NCI-H1417 (cell line): ENCODE measurements at places on chromosomes 6 and 20.

DNA sequence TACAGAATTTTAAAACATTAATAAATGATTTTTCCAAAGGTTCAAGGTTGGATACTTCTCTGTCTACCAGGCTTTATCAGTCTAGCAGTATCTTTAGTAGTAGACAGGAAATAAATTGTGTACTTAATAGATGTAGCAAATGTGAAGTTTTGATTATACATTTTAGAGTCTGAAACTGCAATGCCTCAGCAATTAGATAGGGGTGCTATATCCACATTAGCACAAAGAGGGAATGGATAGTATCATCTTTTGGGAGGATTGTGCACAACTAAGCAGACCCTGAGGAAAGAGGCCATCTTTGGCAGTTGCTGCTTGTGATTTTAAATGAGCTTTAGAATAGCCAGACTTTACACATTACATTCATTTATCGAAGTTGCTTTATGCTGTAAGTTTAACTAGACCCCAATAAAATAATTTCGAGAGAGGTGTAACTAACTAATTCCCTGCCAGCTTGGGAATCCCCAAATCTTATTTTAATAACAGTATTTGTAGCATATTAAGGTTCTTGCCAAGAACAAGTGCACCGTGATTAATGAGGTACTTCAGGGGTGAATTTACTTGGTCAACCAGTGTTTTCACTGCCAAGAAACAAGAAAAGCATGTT, 2.8 kb downstream of the KCNQ5 start:
- DNase-seq: no peak

DNA sequence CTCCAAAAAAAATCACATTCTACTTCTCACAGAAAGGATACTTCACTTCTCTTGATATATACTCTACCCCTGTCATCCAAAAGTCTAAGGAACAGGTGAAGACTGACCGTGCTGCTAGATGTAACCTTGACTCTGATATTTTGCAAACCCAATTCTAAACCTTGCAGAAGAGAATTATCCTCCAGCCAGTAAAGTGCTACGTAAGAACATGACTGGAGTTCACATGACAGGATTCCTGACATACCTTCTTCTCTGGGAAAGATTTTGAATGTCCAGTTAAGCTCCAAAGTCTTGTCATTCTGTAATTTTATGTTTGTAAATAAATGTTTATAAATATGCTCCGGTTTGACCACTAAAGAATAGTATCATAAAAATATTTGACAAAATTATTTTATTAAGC, 35.8 kb downstream of the BTBD9 start:
- DNase-seq: no peak

- DNase-seq: no peak
Measured at GRCh38 chr6:141252828-141253608, 879.7 kb upstream of the GJE1 start.

DNA sequence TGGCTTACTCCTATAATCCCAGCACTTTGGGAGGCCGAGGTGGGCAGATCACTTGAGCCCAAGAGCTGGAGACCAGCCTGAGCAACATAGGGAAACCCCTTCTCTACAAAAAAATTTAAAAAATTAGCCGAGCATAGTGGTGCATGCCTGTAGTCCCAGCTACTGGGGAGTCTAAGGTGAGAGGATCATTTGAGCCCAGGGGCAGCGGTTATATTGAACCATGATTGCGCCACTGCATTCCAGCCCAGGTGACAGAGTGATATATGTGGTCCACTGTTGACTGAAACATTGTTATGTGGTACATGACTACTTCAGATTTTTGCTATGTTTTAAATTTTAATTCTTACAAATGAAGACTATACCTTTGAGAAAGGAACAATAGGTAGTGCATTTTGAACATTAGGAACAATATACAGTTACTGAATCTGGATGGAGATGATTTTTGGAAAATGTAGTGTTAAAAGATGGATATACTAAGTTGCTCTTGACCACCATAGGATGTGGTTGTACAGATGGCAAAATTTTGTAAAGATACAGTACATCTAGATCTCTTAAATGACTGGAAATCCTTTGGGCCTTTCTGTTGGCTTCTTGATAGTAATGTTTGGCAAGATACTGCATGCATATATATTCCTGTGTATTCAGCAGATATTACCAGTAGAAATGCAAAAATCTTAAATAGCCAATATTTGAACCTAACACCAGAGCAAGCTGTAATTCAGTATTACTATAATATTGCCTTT, 35.9 kb downstream of the MAPK14 start:
- no peak for DNase-seq

DNA sequence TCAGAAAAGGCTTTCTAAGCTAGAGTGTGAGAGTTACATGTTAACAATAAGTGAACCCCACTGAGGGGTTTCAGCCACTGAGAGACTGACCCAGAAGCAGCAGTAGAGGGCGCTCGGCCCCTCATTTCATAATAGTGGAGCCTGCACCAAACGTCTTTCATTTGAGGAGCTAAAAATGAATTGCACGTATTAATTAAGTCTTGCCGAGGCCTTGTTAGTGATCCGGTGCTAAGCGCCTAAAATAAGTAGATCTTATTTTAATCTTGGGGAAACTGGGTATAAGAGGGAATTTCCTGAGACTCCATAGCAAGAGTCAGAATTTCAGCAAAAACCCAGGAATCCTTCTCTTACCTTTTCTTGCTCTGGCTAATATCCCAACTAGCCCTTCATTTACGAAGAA, 209.7 kb downstream of the FARS2 start:
- peak; percentile 50 for DNase-seq

- DNase-seq: no peak
Measured at GRCh38 chr20:8385247-8385646, 253.2 kb downstream of the PLCB1 start.

- no peak for DNase-seq
Measured at GRCh38 chr6:14682812-14683211, 563.1 kb upstream of the JARID2 start.

DNA sequence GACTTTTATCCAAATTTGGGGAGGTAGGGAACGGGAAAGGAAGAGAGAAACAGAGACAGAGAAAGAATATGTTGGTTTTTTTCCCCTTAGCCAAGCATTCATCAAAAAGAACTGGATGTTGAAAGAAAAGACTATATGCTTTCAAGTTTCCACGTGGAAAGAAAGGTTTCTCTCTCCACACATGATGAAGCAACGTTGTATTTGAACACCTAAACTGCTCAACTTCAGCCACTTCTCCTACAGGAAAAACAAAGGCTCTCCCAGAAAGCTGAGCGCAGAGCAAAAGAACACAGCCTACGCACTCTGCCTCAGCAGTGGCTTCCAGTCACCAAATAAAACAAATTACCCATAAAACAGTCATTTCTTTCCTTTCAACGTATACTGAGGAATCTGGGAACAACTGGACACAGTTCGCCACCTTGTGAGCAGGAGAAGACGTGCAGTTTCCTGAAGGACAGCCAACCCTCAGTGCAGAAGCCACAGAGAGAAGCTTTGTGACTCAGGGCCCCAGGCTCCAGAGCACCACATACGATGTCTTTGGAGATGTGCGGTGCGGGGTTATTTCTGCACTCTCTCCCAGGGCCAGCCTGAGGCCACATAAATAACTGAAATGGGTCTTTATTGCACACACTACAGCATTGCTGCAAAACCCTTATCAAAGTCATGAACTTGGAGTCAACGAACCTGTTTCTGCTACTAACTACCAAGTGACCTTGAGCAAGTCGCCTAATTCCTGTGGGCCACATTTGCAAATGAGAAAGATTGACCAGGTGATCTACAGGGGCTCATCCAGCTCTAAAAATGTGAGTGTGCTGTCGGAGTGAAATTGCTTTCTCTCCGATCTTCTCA, 10.1 kb downstream of the IL17F start:
- peak; percentile 18 for DNase-seq

GRCh38 chr6:108742041-108742440, 106.2 kb upstream of the ARMC2 start:
- DNase-seq: no peak

DNA sequence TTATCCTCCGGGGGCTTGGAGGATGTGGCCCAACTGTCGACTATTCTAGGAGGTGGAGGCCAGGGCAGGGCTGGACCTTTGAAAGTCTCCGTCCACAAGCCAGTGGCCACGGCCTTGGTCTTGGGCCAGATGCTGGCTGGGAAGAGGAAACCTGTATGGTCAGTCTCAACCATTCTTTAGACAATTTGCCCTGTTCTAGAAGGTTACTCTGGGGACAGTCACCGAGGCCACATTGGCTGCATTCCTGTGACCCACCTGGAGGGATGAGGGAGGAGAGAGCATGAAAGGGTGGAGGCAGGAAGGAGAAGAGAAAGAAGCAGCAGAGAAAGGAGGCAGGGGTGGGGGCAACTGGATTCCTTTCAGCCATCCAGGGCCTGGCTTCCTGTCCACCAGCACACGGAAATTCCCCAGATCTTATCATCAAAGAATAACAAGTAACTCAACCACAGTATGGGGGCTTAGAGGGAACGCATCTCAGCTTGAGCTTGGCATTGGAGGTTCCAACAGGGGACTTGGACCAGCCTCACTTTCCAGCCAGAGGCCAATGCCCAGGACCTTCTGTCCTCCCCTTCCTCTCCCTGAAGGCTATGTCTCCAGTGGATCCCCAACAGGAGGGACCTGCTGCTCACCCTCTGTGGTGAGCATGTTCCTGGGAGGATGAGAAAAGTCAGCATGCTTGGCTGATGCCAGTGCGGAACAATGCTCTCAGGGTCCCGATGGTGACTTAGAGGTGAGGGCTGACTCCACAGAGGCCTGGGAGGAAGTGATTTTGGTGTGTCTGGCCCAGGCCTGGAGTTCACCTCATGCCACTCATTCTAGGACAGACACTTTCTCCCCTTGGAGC, 30.4 kb downstream of the TGM2 start:
- no peak for DNase-seq

- no peak for DNase-seq
Measured at GRCh38 chr6:5786969-5787720, 219.6 kb downstream of the NRN1 start.

DNA sequence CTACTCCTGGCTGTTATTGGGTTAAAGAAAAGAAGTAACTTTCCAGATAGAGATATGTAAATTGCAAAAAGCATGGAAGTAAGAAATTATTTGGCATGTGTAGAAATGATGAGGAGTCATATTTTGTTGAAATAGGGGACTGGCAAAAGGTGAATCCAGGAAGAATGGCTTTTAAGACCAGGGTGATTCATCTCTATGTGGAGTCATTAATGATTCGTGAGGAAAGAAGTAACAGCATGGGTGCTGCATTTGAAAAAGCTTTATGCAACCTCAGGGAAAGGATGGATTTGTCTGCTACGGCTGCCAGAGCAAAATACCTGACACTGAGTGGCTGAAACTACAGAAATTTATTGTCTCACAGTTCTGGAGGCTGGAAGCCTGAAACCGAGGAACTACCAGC, 14.8 kb upstream of the SYNE1 start:
- no peak for DNase-seq

GRCh38 chr20:34720266-34720665, 16.1 kb downstream of the TP53INP2 start:
- peak; percentile 34 for DNase-seq

GRCh38 chr6:92124200-92124651, 1295.1 kb downstream of the EPHA7 start:
- DNase-seq: no peak

DNA sequence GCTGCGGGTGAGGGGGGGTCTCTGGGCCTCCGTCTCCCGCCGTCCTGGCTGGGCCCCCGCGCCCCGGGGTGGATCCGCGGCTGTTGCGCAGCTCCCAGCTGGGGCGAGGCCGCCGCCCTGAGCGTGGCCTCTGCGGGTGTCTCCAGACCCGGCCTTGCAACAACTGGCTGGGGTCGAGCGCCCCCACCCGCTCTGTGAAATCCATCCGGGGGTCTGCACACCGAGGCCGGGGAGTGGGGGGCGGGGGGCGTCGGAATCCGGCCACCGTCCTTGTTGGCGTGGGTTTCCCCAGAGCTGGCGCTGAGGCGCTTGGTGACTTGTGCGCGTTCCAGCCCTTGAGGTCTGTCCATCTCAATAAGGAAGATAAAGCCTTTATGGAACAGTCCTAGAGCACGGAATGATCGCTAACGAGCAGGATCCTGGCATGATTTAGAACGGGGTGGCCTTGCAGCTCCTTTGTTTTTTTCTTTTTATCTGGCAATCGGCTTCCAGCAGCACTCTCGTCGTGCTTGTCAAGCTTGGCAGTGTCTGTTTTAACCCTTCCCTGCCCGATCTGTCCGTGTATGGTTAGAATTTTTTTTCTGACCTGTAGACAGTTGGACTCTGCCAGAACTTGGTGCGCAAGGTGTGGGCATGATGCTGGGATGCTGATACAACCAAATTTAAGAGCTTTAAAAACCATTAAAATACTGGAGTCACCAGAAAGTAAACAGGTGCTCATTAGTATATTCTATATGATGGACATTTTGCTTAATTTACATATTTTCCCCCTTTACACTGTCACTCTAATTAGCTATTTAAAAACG, 675 bp downstream of the DSTN start:
- peak; percentile 85 for DNase-seq
